ENCODE measurements at places on chromosomes 12 and 14.
A peak's percentile ranks its signal among the peaks of the same experiment; 100 is the strongest.

DNA sequence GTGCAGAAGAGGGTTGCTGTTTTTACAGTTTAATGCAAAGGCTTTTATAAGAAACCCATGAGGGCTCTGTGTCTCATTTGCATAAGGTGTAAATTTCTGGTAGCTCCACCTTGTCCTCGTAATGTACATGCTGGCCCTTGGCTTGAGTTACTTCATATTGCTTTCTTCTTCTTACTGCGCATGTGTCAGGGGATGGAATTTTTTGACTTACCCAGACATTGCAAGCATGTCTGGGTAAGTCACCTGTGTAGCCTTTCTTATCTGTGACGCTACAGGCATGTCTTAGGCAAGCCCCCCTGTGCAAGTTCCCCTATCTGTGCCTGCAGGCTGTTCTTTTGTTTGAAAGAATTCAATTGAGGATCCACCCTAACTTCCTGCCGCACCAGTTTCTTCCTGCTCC is 274.2 kb downstream of the ETNK1 start:
- no peak for DNase-seq

DNA sequence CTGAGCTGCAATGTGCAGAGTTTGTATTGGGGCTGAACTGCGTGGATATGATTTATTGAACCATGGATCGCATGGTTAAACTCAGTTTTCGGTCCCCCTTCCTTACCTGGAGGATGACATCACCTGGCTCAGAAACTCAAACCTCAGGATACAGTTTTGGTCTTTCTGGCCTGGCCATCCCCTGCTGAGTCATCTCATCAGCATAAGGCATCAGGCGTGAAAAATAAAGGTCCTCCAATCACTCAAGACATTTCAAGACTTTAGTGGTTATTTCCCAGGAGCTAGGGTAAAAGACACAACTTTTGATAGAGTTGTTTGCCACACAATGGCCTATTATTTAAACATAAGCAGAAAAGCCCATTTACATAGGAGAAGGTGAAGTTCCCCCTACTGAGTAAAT is 631.1 kb upstream of the TMEM132C start:
- no peak for DNase-seq

- DNase-seq, result no peak
These were observed 88.4 kb downstream of the DNAH10 start for GRCh38 chr12:123850246-123851134.

DNA sequence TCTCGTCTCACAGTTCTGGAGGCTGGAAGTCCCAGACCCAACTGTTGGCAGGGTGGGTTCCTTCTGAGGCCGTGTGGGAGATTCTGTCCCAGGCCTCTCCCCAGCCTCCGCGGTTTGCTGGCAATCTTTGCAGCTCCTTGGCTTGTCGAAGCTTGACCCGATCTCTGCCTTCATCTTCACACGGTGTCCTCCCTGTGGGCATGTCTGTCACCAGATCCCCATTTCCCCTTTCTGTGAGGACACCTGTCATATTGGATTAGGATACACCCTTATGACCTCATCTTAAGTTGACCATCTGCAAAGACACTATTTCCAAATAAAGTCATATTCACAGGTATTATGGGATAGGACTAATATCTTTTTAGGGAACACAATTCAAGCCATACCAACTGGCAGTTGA is 22.6 kb upstream of the LRP1-AS start:
- DNase-seq, result no peak

DNA sequence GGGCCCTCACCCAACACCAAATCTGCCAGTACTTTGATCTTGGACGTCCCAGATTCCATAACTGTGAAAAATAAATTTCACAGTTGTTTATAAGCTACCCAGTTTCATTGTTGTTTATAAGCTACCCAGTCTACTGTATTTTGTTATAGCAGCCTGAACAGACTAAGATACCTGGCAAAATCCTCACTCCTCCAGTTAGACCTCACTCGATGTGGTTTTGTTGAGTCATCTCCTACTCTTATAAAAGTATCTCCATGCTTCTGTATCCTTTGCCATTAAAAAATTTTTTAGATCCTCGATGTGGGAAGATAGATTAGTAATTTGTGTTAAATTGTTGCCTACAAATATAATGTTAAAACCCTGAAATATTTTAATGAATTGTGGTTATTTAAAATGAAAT is 16.0 kb downstream of the TXNDC16 start:
- no peak for DNase-seq

DNA sequence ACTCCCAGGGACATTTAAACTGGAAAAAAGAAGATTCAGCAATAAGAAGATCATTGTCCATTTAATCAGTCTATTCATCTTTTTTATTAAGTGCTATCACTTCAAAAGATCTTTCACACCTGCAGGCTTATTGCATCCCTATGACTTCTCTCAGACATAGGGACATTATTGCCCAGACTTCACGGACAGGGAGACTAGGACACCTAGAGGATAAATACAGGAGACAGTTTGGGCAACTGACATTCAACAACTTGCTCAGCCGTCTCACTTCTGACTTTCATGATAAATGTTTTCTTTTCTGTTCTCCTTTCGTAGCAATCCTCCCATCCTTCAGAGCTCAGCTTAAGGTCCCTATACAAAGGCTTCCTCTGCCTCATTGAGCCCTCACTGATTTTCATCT is 84.3 kb downstream of the TMEM30B start:
- DNase-seq, result no peak

- no peak for DNase-seq
These were observed 215.5 kb downstream of the AEBP2 start for GRCh38 chr12:19654650-19655376.

GRCh38 chr14:26765301-26765700 is 167.5 kb upstream of the NOVA1 start:
- DNase-seq, result no peak

GRCh38 chr12:96368233-96368632 is 32.0 kb downstream of the CDK17 start:
- DNase-seq, result no peak

- DNase-seq, result no peak
These were observed 49.2 kb downstream of the SLC35F4 start for GRCh38 chr14:57816568-57817284.

DNA sequence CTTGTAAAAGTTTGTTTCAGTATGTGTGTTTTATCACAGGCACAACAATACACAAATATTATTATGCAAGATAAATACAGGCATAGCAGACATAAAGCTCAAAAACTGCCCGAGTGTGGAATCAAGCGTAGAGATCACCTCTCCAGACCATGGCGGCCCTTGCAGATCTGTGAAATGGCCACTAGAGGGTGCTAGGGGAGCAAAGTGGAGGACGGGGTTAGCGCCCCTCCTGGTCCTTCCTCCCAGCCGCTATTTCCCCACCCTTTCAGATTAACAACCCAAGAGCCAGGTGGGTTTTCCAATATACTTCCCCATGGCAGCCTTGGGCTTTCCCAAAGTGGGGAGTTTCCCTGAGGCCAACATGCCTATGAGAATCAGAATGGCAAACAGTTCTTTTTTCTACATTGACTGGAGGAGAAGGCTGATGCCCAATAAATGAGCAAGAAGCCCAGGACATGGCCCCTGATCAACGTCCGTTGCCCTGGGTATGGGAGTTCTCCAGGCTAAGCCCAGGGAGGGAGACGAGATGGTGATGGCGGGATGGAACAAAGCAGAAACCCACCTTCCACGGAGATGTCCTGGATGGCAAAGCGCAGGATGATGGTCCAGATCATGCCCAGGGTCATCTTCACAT is 67.4 kb downstream of the ACTN1 start:
- DNase-seq, result peak; percentile 52

GRCh38 chr14:73467377-73467776 is 9.0 kb upstream of the NUMB start:
- DNase-seq, result peak; percentile 61

GRCh38 chr12:12839873-12840579 is 26.9 kb downstream of the DDX47 start:
- no peak for DNase-seq

DNA sequence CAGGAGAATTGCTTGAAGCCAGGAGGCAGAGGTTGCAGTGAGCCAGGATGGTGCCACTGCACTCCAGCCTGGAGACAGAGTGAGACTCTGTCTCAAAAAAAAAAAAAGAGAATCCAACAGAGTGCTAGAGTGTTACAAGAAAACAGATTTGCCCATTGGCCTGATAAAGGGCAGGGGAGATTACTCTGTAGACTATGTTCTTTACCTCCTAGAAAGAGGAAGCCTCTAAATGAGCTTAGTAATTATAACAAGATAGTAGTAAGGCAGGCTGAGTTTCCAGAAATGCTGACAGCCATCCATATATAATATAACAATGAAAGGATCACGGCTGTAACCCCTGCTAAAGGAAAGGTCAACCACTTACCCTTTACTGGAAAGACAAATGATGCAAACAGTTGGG is 24.4 kb downstream of the AK7 start:
- DNase-seq, result no peak

- DNase-seq, result no peak
These were observed 231.0 kb upstream of the ATP2B1 start for GRCh38 chr12:89939522-89940215.
